ENCODE measurements at places on chromosomes 5 and 9.

- no peak for DNase-seq
These were observed 206.0 kb downstream of the ATP10B start for GRCh38 chr5:160646033-160646432.

DNA sequence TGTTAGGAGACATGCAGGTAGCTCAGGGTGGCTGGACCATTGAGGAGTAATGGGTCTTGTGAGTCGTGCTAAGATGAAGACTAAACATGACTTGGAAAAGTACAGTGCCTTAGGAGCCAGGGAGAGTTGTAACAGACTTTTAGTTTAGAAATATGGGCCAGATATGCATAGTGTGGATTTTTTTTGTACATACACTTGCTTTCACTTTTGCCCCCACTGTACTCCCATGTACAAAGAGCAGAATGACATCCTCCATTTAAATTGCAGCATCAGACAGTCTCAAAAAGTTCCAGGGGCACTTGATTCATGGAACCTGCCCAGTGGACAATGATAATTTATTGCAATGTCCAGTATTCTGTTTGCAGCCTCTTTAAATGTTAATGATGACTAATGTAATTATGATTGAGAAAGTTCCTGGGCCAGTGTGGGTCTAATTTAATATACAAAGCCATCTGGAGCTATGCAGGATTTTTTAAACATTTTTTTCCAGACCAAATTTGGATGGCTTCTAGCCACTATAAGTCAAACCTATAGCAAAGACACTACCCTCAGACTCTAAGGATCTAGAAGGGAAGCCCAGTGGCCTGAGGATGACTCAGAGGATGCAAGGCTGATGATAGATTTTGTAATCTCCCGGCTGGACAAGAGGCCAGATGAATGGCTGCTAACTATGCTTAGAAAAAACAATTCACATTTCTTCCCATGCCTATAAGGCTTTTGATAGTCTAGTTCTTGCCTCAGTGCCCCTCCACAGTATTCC is 80.1 kb downstream of the TRPC7 start:
- no peak for DNase-seq

DNA sequence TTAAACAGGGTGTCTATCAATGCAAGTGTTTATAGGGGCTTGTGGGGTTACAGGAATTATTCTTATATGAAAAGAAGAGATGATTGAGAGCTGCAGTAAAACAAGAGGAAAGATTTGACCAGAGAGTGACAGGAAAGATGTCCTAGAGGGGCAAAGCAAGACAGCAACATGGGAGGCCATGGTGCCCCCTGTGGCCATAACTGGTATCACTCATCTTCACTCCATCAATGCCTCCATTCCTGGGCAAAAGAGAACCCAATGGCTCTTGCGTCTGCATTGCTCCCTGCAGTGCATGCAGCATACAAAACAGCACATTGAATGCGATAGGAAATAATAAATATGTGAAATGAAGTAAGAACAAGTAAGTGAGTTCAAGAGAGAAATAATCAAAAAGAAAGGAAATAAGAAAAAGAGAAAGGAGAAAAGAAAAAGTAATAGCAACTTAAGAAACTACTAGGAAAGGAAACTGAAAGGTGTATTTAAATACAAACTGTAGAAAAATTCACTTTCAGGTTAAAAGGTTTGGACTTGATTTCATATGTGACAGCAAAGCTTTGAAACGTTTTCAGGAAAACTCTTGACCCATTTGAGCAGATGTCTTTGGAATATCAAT is 206.6 kb downstream of the SEMA5A start:
- no peak for DNase-seq

- DNase-seq = no peak
These were observed 430.8 kb downstream of the ARHGEF28 start for GRCh38 chr5:74056789-74057164.

GRCh38 chr9:92506184-92506857 is 24.0 kb upstream of the ASPN start:
- DNase-seq = no peak

DNA sequence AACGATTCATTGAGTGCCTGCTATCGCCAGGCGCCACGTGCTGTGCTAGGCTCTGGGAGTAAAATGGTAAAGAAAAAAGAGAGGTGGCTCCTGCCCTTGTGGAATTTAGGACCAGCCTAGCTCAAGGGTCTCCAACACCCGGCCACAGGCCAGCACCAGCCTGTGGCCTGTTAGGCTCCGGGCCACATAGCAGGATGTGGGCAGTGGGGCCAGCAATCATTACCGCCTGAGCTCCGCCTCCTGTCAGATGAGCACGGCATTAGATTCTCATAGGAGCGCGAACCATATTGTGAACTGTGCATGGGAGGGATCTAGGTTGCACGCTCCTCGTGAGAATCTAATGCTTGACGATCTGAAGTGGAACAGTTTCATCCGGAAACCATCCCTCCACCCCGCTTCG is 1.5 kb downstream of the RMRP start:
- no peak for DNase-seq

DNA sequence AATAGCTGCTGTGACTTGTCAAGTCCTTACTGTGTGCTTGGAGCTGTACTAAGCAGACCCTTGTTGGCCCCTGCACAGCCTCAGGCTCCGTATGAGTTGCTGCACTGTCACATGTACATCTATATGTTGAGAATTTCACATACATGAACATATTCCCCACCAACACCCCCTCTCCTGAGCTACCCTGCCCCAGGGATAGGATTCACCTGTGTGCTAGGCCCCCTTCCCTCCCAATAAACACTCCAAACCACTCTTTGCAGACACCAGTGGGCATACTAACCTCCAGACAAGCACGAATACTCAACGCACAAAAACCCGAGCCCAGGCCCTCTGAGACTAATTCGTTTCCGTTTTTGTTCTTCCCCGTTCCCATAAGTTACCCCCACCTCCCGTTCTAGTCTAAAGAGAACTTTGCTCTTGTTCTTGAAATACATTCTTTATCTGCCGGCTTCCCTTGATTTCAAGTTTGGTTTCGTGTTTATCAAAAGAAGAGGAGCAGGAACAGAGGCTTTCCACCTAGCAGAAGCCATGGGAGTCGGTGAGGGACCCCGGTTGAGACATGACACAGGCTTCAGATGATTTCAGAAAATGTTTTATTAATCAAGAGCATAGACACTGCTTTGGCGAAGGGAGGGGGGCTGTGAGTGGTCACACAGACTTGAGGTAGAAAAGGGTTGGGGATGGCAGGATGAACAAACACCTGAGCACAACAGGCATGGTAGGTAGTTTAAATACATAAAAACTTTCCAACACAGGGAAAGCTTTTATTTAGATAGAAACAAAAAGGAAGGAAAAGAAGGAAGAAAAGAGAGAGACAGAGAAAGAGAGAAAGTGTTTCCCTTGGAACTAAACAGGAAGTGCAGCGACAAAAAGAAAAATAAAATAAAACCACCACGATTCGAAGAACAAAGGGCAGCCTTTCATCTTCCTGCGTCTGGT is 3.4 kb downstream of the HAND1 start:
- DNase-seq = no peak

DNA sequence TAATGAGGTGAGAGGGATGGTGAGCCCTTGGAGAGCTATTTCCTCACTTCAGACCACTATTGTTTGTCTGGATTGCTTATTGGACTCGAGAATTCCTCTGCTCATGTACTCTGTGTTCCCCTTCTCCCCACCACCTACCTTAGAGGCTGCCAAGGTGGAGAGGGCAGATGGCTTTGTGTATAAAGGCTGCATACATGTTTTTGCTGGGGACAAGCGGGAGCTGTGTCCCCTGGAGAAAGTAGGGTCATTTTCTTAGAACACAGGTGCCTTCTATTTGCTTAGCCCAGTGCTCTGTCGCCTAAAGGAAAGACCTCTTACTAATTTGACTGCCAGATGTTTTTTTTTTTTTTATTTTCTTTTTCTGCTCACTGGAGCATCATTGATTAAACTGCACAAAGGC is 29.7 kb downstream of the RASGRF2 start:
- DNase-seq = no peak

DNA sequence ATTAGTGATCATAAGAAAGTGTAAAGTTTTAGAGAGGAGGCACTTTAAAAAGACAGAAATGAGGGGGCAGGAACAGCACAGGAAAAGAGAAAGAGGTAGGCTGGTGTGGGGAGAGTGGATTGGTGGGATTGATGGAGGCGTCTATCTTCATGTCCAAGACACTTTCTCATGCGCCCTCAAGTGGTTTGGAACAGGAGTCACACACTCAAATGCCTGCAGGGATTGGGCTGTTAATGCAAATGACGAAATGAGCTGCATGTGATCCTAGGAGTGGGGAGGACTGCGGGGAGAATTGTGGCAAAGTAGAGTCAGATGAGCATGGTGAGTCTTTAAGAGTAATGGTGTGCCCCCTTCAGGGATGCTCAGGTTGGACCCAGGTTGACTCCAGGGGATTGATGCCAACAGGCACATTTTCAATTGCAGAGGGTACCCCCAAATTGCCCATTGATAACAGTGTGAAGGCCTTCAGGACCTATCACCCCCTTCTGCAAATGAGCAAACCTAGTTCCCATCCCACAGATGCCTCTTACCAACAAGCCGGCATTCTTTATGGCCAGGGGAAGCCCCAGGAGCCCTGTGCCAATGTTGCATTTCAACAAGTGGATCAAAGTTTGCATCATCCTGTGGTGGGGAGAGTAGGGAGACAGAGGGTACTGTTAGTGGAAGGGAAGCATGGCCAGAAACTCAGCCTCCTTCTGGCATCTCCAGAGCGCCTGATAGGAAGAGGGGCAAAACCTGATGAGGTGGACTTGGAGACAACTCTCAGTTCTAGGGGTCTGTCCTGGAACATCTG is 5.3 kb downstream of the SLC36A3 start:
- no peak for DNase-seq

- no peak for DNase-seq
These were observed 445.0 kb upstream of the PIK3R1 start for GRCh38 chr5:67770431-67771025.

- DNase-seq = no peak
These were observed 102.1 kb downstream of the GOLPH3 start for GRCh38 chr5:32072054-32072453.

Data from effector memory CD4-positive, alpha-beta T cell (primary cell).